Stimulated activated CD8-positive, alpha-beta memory T cell treated with anti-CD3 and anti-CD28 coated beads, Interleukin-2, amount 100 ng/mL, for 1 hour (primary cell): ENCODE measurements at places on chromosomes 2 and 18.

DNA sequence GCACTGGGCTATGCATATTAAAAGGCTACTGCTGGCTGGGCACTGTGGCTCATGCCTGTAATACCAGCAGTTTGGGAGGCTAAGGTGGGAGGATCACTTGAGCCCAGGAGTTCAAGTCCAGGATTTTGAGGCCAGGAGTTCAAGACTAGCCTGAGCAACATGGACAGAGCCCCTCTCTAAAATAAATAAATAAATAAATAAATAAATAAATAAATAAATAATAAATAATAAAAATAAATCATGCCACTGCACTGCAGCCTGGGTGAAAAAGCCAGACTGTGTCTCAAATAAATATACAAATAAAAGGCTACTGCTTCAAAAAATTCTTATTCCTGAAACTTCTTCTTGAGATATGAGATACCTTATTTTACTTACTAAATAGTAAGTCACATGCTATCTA is 439.6 kb downstream of the ERBB4 start:
- no peak for DNase-seq

GRCh38 chr18:22603902-22604301 is 186.2 kb upstream of the CTAGE1 start:
- no peak for DNase-seq

DNA sequence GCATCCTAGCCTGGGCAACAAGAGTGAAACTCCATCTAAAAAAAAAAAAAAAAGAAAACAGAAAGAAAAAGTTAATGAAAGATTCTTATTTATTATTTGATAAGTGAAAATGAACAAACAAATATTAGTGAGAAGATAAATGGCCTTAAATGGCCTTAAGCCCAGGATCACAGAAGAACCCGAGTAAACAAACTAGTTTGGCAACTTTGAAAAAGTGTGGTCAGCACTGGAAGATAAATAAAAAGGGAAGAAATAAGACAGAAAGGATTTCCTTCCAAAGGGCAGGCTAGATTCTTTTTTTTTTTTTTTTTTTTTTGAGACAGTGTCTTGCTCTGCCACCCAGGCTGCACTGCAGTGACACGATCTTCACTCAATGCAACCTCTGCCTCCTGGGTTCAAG is 692.4 kb downstream of the CPS1 start:
- no peak for DNase-seq

DNA sequence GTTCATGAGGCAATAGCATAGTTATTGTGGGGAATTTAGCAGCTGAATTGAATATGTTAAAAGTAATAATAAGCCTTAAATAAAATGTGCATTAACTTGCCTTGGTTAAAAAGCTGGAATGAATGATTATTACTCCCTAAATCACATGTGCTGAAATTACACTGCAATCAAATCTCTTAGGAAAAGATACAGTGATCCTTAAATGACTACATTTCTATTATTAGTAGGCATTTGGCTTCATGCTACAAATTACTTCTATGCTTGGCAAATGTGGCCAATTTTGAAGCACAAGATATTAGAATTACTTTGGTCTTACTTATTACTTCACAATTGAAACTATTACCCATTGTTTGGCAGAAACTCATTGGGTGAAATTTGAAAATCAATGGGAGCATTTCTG is 5.4 kb downstream of the RND3 start:
- DNase-seq = no peak

- DNase-seq = no peak
These were observed 8.4 kb downstream of the PNKD start for GRCh38 chr2:218278531-218279360.

DNA sequence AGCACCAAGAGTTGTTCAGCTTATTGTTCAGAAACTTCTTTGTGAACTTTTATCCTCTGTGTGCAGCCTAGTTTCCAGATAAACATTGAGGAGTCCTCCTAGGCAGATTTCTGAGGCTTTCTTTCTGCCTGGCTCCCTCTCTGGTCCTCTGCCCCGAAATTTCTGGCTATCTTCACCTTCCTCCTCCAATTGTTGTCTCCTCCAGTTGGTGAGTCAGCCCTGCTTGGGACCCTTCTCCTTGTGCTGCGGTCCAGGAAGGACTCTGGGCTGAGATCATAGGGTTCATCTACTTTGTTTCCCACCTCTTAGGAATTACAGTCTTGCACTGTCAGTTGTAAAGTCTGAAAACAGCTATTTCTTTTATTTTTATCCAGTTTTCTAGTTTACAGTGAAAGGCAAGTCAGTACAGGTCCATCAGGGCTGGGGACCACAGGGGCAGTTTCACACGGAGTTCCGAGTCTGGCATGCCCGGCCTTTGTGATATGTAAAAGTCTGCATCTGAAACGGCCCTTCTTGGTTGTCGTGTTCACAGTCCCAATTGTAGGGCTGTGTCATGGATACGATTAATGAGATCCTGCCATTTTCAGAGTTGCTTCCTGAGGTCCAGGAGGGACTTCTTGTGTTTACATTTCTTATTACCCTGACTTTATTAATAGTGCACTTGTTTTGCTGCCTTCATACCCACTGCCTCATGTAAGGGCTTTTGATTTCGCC is 100.8 kb downstream of the SMC6 start:
- DNase-seq = no peak

GRCh38 chr2:65366595-65367125 is 65.7 kb downstream of the SPRED2 start:
- no peak for DNase-seq

- DNase-seq = no peak
These were observed 116.6 kb downstream of the HDAC4 start for GRCh38 chr2:239283961-239284795.

DNA sequence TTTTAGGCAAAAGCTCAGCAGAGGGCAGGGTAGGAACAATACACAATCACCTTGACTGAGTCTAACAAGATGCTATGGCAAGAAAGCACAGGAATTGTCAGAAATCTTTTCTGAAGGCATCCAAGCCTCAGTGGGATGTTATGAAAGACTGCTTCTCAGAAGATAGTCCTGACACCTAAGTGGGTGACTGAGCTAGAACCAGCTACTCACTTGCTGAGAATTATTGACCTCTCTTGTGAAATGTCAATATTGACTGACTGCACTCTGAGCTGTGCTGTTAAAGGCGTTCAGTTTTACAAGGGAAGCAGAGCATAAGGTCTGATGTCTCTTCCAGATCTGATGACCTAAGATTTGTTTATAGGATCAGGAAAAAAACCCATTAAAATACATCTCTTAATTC is 46.1 kb downstream of the TACR1 start:
- no peak for DNase-seq

DNA sequence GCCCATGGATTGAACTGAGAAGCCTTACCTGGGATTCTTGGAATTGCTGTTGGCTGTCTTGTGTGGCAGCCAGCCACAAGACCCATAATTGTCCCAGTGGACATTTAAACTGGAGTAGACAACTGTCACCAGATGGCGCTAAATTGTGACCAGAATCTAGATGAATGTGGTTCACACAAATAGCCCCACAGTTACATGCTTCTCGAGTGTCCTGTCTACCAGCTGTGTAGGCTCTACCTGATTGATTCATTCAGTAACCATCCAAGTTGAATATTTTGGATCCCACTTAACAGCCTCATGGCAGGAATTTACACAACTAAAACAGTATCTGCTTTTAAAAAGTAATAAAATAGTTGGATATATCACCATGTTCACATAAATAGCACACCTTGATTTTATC is 73.2 kb downstream of the MAP4K4 start:
- no peak for DNase-seq

GRCh38 chr18:27794181-27794926 is 382.6 kb downstream of the CDH2 start:
- no peak for DNase-seq

- DNase-seq = no peak
These were observed 24.6 kb downstream of the SLC1A4 start for GRCh38 chr2:65013776-65014175.

DNA sequence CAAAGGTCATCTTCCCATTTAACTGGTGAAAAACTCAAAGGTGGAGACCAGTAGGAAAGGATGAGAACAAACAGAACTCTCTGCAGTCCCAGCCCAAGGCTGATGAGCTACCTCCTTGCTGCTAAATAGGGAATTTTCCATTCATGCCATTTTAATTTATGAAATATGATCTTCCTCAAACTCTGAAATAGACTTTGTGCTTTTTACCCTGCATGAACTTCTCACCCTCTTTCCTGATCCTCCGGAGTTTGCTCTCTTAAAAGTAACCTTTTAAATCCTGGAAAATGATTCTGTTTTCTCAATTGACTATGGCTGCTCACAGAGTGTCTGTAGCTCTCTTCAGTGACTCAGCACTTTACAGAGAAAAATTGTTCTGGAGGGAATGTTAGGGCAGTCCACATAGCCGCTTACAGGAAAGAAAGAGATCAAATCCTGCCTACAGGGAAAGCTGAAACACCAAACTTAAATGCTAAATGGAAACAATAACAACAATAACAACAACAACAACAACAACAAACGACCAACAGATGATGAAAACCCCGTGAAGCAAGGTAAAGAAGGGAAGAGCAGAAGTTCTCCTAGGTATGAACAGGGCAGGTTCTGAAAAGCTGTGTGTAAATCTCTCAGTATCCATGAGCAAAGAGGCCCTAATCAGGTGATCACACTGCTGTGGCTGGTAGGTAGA is 79.8 kb upstream of the SESTD1 start:
- no peak for DNase-seq

DNA sequence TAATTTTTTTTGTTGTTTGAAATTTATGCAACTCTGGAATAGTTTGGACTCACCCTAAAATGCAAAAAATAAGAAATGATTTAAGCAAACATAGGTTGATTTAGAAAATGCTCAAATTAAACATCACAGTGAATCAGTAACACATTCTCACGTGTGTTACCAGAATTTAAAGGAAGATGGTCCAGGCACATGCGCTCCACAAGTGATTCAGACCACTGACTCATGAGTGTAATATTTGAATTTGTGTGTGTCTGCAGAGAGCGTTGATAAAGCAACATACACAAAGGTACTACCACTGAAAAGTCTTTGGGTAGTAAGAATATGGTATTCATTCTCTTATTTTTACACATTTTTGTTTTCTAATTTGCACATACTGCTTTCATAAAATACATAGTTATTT is 7.9 kb downstream of the SS18 start:
- DNase-seq = no peak

GRCh38 chr18:70232261-70232660 is 26.8 kb upstream of the RTTN start:
- no peak for DNase-seq

DNA sequence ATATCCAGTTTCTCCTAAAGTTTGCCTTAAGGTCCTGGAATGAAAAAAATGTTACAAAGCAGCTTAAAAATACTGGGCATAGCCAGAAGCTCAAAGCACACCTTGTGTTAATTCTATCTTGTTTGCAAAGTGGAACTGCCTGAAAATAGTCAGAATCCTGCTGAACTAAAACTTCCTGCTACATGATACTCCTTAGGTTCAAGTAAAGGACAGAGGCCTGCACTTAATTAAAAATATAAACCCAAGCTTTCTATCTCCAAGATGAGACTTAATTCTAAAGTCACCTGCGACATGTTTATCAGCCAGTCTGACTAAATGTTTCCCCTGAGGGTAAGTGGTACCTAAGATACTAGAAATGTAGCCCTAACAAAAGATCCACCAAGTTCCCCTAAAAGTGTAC is 103.4 kb downstream of the CHST9 start:
- no peak for DNase-seq

DNA sequence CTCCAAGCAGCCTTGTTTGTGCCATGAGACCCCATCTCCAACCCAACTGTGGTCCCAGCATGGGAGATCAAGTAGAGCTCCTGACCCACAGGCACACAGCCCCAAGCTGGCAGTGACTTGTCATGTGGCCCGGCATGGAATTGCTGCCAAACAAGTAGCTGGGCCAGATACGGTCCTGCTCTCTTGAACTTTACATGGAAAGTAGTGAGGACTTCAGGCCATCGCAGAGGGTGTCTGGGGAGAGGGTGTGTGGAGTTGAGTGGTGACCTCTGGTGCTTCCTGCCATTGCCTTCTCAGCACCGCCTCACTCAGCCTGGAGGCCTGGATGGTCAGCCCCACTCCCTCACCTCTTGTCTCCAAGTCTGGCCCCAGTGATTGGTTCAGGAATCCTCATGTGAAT is 10.9 kb upstream of the SLC4A3 start:
- no peak for DNase-seq

GRCh38 chr2:36530983-36531354 is 67.0 kb downstream of the FEZ2 start:
- DNase-seq = no peak

GRCh38 chr2:126527836-126528490 is 128.0 kb upstream of the GYPC start:
- peak; percentile 31 for DNase-seq

DNA sequence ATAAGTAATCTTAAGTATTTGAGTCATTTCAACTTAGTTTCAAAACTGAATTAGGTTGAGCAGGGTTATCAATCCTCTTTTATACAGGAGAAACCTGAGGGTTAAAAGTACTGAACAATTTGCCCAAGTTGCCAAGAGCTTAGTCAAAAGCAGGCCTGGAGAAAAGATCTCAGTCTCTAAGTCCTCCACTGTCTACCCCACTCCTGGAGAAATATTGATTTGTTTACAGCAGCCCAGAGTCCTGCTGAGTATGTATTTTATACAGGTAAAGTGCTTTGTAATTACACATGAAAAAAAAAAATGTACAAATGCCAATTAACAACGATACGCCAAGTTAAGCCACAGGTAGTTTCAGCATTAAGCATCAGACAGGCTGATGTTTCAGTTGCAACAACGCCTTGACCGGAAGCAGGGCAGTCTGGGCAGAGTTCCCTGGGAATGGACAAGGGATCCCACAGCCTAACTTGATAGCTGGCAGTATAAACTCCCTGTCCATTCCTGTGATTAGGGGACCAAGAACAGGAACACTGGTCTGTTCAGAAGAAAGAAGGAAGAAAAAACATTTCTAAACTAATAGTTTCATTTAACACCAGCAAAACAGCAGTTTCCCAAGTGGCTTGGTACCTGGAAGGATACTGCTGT is 132.9 kb downstream of the MYO5B start:
- no peak for DNase-seq

- no peak for DNase-seq
These were observed 180.4 kb downstream of the FAM124B start for GRCh38 chr2:224221455-224221913.

DNA sequence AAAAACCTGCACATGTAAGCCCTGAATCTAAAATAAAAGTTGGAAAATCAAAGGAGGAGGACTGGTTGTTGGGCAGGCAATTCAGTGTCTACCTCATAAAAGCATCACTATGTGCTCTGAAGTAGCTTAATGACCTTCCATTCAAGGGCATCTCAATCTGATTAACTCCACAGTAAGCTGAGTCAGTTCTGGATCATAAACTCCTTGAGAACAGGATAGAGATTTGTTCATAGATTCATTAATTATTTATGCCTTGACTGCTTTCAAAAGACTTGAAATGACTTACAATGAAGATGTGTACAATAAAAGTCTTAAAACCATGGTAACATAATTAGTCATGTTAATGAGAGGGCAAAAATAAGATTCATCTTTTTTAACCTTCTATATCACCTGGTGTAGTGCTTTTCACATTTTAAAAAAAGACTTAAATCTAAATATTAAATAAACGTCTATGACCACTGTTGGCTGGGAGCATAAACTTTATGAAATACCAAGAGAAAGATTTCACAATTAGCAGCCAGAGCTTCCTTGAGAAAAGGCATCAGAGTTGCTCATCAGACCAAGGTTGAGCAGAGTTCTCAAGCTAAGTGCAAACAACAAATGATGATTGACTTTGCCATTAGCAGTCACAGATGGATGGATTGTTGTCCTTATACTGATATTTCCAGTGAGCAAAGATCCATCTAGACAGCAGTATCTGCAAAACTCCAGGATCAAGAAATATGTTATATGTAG is 237.3 kb upstream of the THUMPD2 start:
- no peak for DNase-seq
